Bronchial smooth muscle cell (primary cell): ENCODE measurements at places on chromosomes 6 and 20. TPM values are rescaled to one million over a fixed set of nuclear protein-coding genes. Genes with fewer than 3 reads are reported as not detected.

Gene HTR1E
- not detected in 2 replicates for total RNA-seq

Gene FAM83C
- total RNA-seq, result not detected in 2 replicates

Gene TRIM31
- not detected in 2 replicates for total RNA-seq

Gene ARFGEF3
- total RNA-seq, result under 0.01 TPM in 2 replicates

Gene SLC22A2
- not detected in 2 replicates for total RNA-seq

Gene DNMT3B
- total RNA-seq, result 1.1 and 1.5 TPM in 2 replicates

Gene PDE10A
- total RNA-seq, result 1.3 and 6.8 TPM in 2 replicates
